ENCODE measurements at places on chromosomes 7 and 10. TPM values are rescaled to one million over a fixed set of nuclear protein-coding genes. Genes with fewer than 3 reads are reported as not detected.

Gene GSTO1
- 223 TPM for total RNA-seq

Gene MBLAC1
- 1.4 TPM for total RNA-seq

Gene TEX47
- not detected for total RNA-seq

Gene AGAP9
- 17.7 TPM for total RNA-seq

Gene LRRC72
- not detected for total RNA-seq

Gene PRRT4
- total RNA-seq = not detected

Gene TMEM213
- total RNA-seq = not detected

Gene TCAF2
- 1.9 TPM for total RNA-seq

Gene VSTM2A
- not detected for total RNA-seq

Gene PRTFDC1
- 20.7 TPM for total RNA-seq

Gene GPR22
- total RNA-seq = not detected

Gene MACC1
- total RNA-seq = 2.8 TPM

Gene SMKR1
- 0.97 TPM for total RNA-seq

Gene SFTPD
- 0.29 TPM for total RNA-seq

Gene ASB10
- not detected for total RNA-seq

Gene NT5C3A
- 22.1 TPM for total RNA-seq

Gene CLCN1
- total RNA-seq = not detected

Gene HEPACAM2
- not detected for total RNA-seq

Gene TMEM196
- total RNA-seq = not detected

Gene GRM8
- total RNA-seq = 1.8 TPM

Gene GNAT3
- total RNA-seq = not detected

Gene GPR26
- not detected for total RNA-seq

Gene LRRN3
- total RNA-seq = 1.4 TPM

Gene ABCB1
- 0.07 TPM for total RNA-seq

Gene CNNM1
- total RNA-seq = 3.8 TPM

Gene HSPA14
- total RNA-seq = 23.5 TPM

Gene ANK3
- total RNA-seq = 70.2 TPM

Gene GLUD1
- 108 TPM for total RNA-seq

Gene CYP26C1
- total RNA-seq = 0.35 TPM

Gene CUBN
- total RNA-seq = 0.72 TPM

Gene DNAJC12
- 0.72 TPM for total RNA-seq

Gene DNTT
- not detected for total RNA-seq

Gene TEX36
- not detected for total RNA-seq

Gene PRKG1
- 1.3 TPM for total RNA-seq

Gene FUOM
- total RNA-seq = 81.0 TPM

Gene THSD7A
- 0.86 TPM for total RNA-seq

Gene ZNF736
- total RNA-seq = not detected

Gene PLAC9
- 17.9 TPM for total RNA-seq

Gene AKR1D1
- total RNA-seq = not detected

Gene ANKRD30A
- total RNA-seq = not detected

Gene ACTR3C
- not detected for total RNA-seq

Gene CHN2
- total RNA-seq = 14.9 TPM

Gene VWA2
- 1.6 TPM for total RNA-seq

Gene ACSM6
- not detected for total RNA-seq

Gene PPP1R17
- 0.36 TPM for total RNA-seq

Gene PRSS37
- not detected for total RNA-seq
